NCI-H1436 treated with DMSO at 0.1 percent for 48 hours (cell line): ENCODE measurements at places on chromosomes 12 and 14.

DNA sequence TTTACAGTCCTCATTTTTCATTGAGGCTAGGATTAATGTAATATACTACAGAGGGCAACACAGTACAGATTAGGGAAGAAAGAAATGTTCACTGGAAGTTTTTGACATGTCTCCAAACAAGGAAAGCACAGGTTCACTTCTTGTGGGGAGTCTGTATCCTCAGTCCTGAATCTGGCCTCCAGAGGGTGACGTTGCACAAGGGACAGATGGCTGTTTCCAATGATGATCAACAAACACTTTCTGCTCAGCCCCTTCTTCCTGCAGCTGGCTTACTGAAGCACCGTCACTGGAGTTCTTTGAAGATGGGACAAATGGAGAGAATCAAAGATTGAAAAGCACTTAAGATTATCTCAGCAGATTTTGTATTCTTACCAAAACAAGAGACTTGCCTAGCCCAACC lies 123.3 kb upstream of the OR4E1 start:
- DNase-seq: no peak

DNA sequence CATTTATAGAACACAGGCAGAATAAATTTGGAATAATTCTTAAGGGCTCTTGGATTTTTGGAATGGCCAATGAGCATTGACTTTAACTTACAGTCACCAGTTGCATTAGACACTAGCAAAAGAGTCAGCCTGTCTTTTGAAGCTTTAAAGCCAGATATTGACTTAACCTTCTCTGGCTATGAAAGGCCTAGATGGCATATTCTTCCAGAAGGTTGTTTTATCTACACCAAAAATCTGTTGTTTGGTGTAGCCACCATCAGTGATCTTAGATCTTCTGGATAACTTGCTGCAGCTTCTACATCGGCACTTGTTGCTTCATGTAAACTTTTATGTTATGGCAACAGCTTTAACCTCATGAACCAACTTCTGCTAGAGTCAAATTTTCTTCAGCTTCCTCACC lies 10.4 kb downstream of the PCNX1 start:
- no peak for DNase-seq

- DNase-seq: peak; percentile 46
These were observed 82.7 kb upstream of the OTX2 start for GRCh38 chr14:56892959-56893358.

DNA sequence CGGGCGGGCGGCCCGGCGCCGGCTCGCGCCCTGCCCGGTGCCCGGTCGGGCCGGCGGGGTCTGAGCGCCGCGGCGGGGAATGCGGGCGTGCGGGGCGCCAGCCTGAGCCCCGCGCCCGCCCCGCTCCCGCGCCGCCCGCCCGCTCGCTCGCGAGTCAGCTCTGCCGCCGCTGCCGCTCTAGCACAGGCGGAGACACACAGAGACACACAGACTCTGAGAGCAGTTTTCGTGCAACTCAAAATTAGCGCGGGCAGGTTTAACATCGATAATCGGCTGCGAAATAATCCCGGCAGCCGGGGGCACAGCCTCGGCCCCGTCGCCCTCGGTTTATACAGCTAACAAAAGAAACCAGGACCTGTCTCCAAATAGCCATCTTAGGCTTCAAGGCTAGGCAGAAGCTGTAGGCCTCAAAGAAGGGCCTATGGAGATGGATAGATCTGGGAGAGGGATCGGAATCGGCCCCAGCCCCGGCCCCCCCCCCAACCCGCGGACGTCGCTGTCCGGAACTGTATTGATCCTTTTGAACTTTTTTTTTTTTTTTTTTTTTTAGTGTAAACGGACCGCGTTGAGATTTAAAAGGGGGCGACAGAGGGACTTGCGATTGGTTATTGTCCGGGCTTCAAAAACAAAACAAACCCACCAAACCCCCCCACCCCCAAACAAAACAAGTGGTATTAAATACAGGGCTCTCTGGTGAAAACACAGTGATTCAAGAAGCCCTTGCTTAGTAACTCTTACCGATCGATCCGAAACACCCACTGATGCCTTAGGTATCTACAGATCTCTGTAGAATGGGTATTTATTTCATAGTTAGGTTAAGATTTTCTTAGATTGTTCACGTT lies 1.1 kb downstream of the ARID2 start:
- DNase-seq: no peak

GRCh38 chr12:91119089-91119488 lies 7.8 kb upstream of the LUM start:
- no peak for DNase-seq

DNA sequence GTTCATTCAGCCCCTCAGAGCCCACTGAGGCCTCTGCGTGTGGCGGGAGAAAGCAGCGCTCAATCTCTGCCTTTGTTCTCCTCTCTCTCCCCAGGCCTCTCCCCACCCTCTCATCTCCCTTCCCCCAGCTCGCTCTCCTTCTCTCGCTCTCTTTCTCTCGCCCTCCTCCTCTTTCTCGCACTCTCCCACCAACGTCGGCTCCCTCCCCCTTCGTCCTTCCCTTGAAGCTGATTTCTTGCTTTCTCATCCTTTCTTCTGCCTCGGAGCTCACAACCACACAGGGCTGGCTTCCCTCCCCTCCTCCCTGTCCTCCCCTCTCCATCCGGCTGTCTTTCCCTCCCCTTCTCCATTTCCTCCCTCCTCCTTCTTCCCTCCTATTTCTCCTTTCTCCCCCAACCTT lies 96.4 kb downstream of the LRRC74A start:
- DNase-seq: no peak

DNA sequence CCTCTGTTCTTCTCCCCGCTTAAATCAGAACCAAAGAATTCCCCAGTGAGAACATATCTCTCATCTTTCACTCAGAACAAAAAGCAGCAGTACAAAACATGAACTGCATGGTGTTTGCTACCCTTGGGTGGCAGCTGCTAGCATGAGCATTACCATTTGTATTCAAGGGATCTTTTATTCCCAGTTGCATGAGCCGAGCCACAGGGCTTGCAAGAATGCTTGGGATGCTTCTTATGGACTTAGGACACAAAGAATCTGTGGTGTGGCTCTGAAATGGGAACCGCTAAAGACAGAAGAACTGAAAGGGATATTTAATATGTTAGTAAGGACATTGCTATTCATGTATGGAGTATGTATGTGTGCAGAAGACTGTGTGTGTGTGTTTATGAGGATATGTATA lies 190.6 kb downstream of the TMX1 start:
- DNase-seq: no peak

DNA sequence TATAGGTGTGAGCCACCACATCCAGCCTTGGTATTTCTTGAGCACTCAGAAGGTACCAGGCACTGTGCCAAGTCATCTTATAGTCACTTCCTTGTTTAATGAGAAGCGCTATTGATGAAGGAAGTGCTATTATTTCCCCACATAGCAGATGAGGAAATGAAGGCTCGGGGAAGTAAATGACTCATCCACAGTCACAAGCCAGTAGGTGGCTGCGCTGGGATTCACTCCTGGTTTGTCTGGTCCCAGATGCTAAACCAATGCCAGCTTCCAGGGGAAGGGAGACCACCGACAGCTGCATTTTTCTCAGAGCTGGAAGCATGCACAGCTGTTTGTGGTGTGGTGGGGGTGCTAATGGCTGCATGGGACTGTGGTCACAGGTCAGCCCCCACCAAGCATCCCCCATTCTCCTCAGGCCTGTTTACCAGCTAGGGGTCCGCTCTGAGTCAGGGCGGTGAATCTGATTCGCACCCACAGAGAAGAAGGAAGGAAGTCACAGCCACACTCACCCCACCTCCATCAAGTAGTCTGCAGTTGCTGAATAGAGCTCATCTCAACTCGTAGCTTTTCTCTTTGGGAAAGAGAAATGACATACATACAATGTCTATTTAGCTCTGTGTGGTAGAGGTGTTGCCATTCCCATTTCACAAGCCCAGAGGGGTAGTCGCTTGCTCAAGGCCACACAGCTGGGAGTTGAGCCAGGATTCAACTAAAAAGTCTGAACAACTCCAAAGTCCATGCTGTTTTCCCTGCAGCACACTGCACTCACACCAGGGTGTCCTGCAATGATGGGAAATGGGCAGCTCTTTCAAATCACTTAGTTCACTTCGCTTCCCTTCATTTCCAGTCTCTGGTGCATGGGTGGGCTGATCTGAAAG lies 6.3 kb upstream of the LTBP2 start:
- DNase-seq: no peak

GRCh38 chr14:80982711-80983110 lies 27.3 kb downstream of the TSHR start:
- DNase-seq: no peak

DNA sequence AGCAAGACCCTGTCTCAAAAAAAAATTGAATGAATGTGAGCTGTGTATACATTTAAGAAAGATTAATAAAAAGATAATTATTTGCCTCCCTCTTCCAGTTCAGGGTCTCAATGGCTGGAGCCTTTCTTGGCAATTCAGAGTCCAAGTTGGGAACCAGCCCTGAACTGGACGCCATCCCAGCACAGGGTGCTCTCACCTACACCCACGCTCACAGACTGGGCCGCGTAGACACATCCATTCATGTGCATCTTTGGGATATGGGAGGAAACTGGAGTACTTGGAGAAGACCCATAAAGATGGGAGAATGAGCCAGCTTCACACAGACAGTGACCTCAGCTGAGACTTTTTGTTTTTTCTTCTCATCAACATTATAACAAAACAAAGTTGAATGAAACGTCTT lies 6.5 kb downstream of the MAPK1IP1L start:
- DNase-seq: no peak

GRCh38 chr12:79407671-79408622 lies 282.8 kb downstream of the PAWR start:
- DNase-seq: no peak

- DNase-seq: no peak
These were observed 221.1 kb downstream of the SLC38A4 start for GRCh38 chr12:46604684-46605083.

DNA sequence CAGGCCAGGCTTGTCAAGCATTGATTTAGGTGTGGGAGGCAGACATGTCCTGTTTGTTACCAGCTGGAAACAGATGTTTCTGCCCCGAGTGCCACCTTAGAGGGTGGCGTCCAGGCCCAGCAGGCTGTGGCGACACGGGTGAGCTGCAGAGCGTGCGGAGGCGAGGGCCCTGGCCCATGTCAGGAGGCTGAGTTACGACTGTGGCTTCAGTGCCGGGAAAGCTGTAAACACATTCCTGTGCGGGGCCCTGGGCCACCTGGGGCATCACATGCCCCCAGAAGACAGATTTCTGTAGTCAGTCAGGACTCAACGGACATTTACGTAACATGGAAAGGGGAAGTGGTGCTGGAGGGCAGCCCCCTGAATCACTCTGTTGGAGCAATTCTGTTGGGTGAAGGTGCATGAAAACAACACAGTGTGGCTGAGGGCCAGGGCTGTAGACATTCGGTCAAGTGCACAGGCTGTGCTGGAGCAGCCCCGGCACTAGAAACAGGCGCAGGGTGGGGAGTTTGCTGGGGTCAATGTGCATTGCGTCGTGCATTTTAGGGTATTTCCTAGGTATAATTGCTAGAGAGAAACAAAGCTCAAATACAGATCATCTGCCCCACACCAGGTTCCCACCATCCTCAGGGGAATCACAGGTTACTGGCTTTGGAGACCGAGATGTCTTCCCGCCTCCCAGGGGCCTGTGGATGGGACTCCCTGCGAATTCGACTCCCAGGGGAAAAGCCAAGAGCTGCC lies 291.8 kb downstream of the TMEM121 start:
- no peak for DNase-seq

GRCh38 chr12:51421266-51421884 lies 3.3 kb upstream of the SLC4A8 start:
- no peak for DNase-seq

DNA sequence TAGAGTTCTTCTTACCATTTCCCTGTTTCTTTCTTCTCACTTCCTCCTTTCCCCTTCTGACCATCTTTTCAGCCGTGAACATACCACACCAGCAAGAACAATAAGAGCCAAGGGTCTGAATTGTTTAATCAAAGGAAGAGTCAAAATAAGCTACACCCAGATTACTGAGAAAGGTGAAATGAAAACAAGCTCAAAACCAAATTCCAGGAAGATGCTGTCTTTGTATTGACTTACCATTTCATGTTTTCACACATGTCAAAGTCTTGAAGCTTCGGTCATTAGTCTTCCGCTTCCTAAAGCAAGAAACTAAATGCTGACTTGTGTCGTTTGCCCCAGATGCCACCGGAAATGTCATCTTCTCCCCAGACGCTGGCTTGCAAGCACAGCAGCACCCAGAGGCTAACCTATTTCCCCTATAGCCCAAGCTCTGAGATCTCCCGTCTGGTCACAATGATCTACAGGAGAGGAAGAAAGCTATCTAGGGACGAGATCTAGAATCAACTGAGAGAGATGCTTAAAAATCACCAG lies 136.5 kb upstream of the AMIGO2 start:
- no peak for DNase-seq

GRCh38 chr12:65603438-65604351 lies 220.6 kb upstream of the HMGA2 start:
- DNase-seq: no peak

DNA sequence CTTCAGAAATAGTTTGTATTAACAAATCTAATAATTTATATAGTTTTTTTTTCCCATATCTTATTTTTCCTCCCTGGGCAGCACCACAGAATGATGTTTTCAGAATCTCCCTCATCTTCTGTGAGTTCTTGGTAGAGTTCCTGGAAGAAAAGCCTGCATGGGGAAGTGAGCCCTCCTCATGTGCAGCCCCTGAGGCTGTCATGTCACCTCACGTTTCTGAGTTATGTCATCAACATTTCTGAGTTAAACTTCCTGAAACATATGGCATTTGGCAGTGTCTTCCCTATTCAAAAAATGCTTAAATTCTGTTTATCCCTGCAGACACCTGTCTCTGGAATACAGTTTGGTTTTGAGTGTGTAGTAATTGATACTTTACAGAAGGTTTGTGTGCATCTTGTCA lies 979.0 kb downstream of the TMEM121 start:
- DNase-seq: no peak

GRCh38 chr14:69711065-69711464 lies 55.9 kb upstream of the SRSF5 start:
- DNase-seq: no peak

DNA sequence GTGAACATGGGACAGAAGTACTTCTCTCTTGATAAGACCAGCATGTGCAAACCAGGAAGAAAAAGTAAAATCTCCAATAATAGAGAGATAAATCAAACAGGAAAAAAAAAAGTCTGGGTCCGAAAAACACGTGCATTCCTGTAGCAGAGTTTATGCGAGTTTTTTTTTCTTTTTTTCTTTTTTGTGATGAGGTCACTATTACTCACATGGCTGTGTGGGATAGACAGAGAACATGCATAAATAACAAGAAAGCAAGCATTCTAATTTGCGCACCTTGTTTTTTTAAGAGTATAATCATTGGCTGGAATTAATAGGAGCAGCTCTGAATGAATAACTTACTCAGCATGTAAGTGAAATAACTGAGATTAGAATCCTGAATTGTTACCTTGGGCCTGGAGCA lies 91.9 kb upstream of the CPM start:
- DNase-seq: no peak
